ENCODE measurements at places on chromosomes 13 and 19.

- no peak for DNase-seq
Measured at GRCh38 chr19:56547535-56547934, 8.8 kb downstream of the ZFP28 start.

- no peak for DNase-seq
Measured at GRCh38 chr19:48194041-48194843, 23.8 kb downstream of the ZSWIM9 start.

DNA sequence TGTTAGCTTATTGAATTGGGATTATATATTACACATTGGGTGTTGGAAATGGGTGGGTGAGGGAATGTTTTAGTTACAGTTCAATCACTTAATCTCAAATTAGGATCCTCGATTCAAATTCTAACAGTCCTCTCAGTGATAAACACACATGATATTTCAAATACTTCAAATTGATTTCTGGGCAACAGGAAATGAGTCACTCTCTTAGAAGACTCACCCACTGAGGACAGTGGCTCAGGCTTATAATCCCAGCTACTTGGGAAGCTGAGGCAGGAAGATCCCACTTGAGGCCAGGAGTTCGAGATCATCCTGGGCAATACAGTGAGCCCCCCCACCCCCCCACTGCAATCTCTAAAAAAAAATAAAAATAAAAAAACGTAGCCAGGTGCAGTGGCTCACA is 435.3 kb downstream of the KLF12 start:
- DNase-seq, result no peak

DNA sequence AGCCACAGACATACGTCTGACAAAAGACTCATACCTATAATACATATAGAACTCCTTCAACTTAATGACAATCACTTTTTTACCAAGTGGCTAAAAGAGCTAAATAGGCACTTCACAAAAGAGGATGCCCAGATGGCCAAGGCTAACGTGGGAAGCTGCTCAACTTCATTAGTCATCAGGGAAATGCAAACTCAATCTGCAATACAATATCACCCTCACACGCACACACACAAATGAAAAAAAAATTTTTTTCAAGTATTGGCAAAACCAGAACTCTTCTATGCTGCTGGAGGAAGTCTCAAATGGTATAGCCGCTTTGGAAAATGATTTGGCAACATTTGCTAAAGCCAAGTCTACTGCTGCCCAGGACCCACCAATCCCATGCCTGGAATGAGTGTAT is 14.6 kb upstream of the DNMT1 start:
- no peak for DNase-seq

DNA sequence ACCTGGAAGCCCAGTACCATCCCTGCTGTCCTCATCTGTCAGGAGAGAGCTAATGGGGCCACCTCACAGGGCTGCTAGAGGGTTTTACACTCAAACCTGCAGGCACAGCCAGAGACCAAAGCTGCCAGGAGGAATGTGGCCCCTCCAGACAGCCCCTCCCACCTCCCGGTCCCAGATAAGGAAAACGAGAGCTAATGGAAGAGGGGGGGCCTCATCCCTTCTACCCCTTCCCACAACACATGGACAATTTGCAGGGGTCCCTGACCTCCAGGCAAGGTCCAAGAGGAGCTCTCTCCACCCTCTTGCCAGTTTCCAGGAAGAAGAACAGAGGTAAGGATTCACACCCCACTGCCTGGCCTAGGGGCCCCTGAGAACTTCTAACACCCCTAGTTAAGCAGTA is 1.6 kb upstream of the PEPD start:
- no peak for DNase-seq

DNA sequence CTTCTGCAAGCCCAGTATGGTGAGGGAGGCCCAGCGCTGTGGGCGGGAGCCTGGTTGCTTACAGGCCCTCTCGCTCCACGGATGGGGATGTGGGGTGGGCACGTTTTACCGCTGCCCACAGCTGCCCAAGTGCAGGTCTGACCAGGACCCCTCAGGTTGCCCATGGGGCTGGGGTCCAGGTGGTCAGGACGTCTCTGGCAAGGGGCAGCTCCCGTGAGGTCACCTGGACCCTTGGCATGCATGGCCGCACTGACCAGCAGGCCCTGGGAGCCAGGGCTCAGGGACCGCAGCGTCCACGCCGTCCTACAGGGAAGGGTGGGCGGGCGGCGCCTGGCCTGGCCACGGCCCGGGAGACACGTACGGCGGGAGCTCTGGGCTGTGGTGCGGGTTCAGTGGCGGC is 32.8 kb downstream of the GAS6 start:
- DNase-seq, result no peak

DNA sequence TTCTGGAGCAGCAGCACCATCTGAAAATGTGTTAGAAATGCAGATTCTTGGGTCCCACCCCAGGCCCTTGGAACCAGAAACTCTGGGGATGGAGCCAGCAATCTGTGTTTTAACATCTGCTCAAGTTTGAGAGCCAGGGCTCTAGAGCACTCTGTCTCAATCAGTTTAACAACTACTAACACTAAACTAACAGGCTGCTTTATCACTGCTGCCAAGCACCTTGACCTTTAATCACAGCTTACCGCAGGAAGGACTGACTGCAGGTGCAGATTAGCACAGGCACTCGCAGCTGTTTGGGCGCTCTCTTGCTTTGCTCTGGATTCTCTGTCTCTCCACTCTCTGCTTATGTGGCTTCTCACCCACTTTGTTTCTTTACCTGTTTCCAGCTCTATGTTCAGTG is 163.5 kb downstream of the MTUS2 start:
- no peak for DNase-seq

DNA sequence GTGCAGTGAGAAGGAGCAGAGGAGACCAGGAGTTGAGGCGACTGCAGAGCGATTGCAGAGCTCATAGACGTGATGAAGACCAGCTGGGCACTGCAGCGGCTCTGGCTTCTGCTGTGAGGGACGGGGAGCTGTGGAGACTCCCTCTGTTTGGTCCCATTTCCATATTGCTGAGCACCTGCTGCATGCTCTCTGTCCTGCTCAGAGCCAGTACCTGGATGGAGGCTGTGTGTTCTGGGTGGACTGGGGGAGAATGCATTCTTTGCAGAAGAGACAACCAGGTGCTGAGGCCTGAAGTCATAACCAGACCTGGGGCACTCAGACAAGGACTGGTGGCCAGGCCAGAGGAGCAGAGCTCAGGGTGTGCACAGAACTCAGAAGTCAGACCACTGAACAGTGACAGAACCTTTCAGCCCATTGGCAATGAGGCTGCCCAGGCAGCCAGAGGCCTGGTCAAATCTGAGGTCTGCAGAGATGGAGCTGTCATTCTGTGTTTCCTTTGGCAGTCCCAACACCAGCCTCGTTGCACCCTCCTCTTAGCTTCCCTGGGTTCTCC is 1.3 kb upstream of the A1BG start:
- DNase-seq, result no peak

GRCh38 chr13:23384111-23384510 is 49.4 kb downstream of the SACS start:
- DNase-seq, result no peak
